ENCODE measurements at places on chromosomes 4 and X. TPM values are rescaled to one million over a fixed set of nuclear protein-coding genes. Genes with fewer than 3 reads are reported as not detected.

IL13RA2 gene
- not detected for total RNA-seq

KLF8 gene
- 11.4 TPM for total RNA-seq

HGFAC gene
- total RNA-seq: 0.76 TPM

GRCh38 chr4:90648791-90649190, 521.6 kb downstream of the CCSER1 start:
- no peak overlapping the region for H3K4me3 ChIP-seq
- no peaks in the 10 kb centered on the region for H3K27me3 ChIP-seq
- no peak for DNase-seq
- H3K27ac ChIP-seq: no peak overlapping the region
- H3K36me3 ChIP-seq: no peaks in the 10 kb centered on the region

DNA sequence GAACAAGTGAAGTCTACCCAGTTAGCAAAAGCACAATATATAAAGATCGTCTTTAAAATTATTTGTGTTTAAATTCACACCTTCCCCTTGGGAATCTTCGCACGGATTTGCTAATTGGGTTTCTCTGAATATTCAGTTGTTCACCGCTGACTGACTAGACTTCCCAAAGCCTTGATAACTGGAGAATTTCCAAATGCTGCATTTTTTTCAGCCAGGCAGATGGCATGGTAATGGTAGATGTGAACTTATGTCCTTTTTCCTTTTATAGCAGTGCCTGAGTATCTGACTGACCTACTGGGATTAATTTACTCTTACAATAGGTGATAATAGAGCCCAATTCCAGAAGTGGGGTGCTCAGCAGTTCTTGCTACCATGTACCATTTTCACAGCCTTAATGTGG, 548.1 kb downstream of the PACRGL start:
- no peaks in the 10 kb centered on the region for H3K27me3 ChIP-seq
- H3K27ac ChIP-seq: no peak overlapping the region
- no peak for DNase-seq
- no peak overlapping the region for H3K4me3 ChIP-seq

DNA sequence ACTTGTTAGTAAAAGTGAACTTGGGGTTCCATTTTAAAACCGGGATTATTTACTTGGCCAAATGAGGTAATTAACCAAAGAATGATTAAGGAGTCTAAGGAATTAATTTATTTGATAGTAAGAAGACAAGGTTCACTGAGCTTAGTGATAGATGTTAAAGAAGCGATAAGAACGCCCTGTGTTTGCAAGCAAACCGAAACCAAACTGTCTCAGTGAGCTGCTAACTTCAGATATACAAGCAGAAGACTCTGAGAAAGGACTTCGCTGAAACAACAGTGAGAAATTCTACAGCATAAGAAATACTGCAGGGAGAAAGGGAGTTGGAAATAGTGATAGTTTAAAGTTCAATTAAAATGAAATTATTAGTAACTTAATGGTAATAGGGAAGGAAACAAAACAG, 37.6 kb upstream of the SHISA3 start:
- no peaks in the 10 kb centered on the region for H3K27me3 ChIP-seq
- no peak overlapping the region for H3K27ac ChIP-seq
- no peaks in the 10 kb centered on the region for H3K36me3 ChIP-seq
- no peak for DNase-seq

BST1 gene
- total RNA-seq: 1.9 TPM

GRCh38 chr4:39330353-39330752, 35.8 kb downstream of the RFC1 start:
- H3K27ac ChIP-seq: 0 out of 2 replicates have a peak overlapping the region, but pooled peaks have one; percentile 26
- H3K4me1 ChIP-seq: no peaks in the 10 kb centered on the region
- peaks cover 13% of the 10 kb centered on the region for H3K36me3 ChIP-seq
- no peak for DNase-seq
- H3K27me3 ChIP-seq: no peaks in the 10 kb centered on the region
- no peak overlapping the region for H3K4me3 ChIP-seq

AGTR2 gene
- total RNA-seq: not detected

DNA sequence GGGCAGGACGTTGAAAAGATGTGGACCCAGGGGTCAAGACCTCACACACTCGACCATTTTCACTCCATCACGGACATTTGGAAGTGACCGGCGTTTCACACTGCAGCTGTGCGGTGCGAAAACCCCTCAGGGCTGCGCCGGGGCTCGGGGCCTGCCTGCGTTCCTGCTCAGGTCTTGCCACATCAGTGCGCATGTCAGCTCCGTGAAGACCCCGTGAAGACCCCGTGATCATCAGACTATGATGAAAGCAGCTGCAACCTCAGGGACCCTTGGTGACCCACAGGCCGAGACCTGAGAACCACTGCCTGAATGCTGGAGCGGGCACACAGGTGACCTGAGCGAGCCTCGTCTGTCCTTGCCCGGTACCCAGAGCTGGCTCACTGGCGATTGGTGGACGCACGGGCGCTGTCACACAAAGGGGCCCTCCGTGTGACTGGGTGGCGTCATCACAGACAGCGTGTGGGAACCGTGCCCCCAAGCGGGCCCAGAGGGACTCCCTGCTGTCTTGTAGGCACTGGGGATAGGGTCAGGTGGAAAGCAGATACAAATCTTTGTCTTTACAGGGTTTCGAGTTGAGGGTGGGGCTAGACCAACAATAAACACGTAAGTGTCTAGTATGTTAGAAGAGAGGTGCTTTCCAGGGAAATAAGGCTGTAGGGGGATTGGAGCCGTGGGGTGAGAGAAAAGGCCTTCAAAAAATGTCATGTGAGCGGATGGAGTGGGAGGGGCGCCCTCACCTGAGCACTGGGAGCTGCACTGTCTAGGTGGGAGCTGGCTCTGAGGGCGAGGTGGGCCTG, 12.7 kb downstream of the MSANTD1 start:
- H3K27me3 ChIP-seq: no peaks in the 10 kb centered on the region
- peak; percentile 6 for DNase-seq
- no peak overlapping the region for H3K4me3 ChIP-seq
- H3K36me3 ChIP-seq: no peaks in the 10 kb centered on the region
- H3K4me1 ChIP-seq: no peaks in the 10 kb centered on the region

Measured in WTC11 (cell line).